ENCODE measurements at places on chromosomes 3 and 15. TPM values are rescaled to one million over a fixed set of nuclear protein-coding genes. Genes with fewer than 3 reads are reported as not detected.

NR2E3 gene
- total RNA-seq, result not detected

- peaks cover 17% of the 10 kb centered on the region for H3K4me1 ChIP-seq
- no peaks in the 10 kb centered on the region for H3K27me3 ChIP-seq
- H3K27ac ChIP-seq, result peak overlapping the region; percentile 79
- H3K4me3 ChIP-seq, result peak overlapping the region; percentile 39
- ATAC-seq, result peak; percentile 8
- peaks cover 20% of the 10 kb centered on the region for H3K36me3 ChIP-seq
Measured at GRCh38 chr15:45157974-45158373, 28.2 kb downstream of the DUOX1 start.

DNA sequence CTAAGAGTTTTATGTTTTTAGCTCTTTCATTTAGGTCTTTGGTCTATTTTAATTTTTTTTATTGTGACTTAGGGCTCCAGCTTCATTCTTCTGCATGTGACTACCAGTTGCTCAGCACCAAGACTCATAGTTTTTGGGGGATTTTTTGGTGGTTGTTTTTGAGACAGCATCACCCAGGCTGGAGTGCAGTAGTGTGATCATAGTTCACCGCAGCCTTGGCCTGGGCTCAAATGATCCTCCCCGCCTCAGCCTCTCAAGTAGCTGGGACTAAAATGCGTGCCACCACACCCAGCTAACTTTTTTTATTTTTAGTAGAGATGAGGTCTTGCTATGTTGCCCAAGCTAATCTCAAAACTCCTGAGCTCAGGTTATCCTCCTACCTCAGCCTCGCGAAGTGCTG lies 19.4 kb downstream of the CDV3 start:
- H3K4me3 ChIP-seq, result no peak overlapping the region
- H3K4me1 ChIP-seq, result peaks cover 15% of the 10 kb centered on the region
- H3K36me3 ChIP-seq, result peaks cover 22% of the 10 kb centered on the region
- H3K27me3 ChIP-seq, result no peaks in the 10 kb centered on the region

GRCh38 chr3:12472796-12473195 lies 11.5 kb upstream of the TSEN2 start:
- peaks cover 25% of the 10 kb centered on the region for H3K4me1 ChIP-seq
- ATAC-seq, result peak; percentile 13
- peak overlapping the region; percentile 76 for H3K4me3 ChIP-seq
- peak overlapping the region; percentile 80 for H3K27ac ChIP-seq
- no peaks in the 10 kb centered on the region for H3K36me3 ChIP-seq

DNA sequence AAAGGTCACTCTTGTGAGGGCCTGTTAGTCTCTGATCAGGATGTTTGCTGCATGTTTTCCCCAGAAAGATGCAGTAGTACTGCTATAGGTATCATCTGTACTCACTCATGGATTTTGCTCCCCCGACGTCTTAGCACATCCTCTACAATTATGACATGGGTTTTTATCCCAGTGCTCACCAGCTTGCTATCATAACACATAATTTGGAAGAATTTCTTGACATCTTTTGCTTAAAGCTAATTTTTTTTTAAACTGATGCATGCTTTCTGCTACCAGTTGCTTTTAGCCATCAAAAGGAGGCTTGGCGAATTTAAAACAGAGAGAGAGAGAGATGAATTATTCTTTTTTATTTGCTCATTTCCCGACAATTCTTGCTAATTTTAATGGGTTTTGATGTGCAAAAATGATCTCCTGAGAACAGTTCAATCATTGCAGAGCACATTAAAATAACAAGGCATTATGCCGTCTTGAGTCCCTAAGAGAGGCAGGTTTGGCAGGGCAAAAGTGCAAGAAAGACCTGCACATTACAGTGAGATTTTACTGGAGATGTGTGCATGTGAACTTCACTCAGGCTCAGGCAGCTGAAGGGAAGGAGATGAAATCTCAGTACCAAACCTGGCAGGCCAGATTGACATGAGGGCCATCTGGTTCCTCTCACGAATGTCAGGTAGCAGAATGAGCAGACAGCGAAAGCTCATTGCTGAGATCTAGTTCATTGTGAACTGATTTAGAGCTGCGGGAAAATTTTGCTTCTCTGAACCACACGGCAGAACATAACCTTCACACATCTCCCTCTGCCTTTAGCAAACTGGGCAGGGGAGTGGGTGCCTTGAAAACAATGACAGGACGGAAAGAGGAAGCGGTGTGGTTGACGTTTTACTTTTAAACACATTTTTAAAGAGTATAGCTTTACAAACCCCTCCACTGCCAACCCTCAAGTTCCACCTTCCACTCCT lies 25.9 kb upstream of the GOLGA8B start:
- no peaks in the 10 kb centered on the region for H3K36me3 ChIP-seq
- no peak overlapping the region for H3K27ac ChIP-seq
- peaks cover 22% of the 10 kb centered on the region for H3K27me3 ChIP-seq

DNA sequence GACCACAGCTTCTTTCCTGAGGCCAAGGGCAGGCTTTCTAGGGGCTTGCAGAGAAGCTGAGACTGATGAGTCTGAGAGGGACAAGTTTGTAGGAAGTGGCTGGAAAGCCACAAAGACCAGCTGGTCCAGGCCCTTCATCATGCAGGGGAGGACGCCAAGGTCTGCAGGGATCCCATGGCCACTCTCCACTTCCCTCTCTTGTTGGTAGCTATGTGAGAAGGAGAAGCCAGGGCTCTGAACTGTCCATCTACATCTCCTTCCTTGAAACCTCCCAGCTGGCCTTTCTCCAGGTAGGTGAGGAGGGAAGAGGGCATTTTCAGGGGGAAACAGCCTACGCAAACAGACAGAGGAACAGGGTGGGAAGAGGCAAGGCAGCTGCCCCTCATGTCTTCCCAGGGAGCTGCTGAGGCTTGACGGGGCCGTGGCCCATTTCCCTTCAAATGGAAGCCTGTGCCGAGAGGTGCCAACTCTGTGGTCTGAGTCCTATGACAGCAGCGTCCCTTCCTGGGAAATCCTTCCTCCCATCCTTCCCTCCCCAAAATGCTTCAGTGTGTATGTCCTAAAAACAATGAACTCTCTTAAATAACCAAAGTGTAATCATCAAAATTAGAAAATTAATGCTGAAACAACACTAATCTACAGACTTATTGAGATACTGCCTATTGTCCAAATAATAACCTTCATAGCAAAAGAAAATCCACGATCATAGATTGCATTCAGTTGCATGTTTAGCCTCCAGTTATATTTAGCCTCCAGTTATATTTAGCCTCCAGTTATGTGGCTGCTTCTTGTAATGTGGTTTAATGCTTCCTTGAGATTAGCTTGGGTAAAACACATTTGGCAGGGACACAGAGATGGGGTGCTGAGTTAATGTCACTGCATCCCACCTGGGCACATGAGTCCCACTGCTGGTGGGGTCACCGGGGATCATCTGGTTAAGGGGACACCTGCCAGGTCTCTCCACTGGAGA lies 36.0 kb downstream of the GNB5 start:
- H3K27me3 ChIP-seq, result no peaks in the 10 kb centered on the region
- peaks cover 39% of the 10 kb centered on the region for H3K36me3 ChIP-seq
- H3K4me3 ChIP-seq, result no peak overlapping the region
- no peak overlapping the region for H3K27ac ChIP-seq

DNA sequence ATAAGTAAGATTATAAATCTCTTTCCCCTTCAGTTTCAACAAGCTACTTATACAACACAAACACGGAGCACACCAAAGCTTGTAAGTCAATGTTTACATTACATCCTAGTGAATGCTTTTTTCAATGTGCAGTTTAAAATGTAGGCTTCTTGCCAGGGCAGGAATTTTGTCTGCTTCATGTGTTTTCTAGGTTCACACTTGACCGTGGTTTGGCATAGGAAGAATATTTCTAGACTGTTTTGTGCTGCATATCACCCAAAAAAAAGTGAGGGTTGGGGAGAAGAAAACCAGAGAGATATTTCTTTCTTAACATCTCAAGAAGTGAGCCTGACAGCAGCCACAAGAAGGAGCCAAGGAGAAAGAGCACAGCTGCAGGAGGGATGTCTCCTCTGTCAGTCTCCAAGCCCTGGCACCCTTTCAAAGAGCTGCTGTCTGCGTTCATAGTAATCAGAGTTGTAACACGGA lies 255.8 kb downstream of the MEIS2 start:
- peaks cover 32% of the 10 kb centered on the region for H3K27me3 ChIP-seq
- no peak overlapping the region for H3K4me3 ChIP-seq
- H3K36me3 ChIP-seq, result no peaks in the 10 kb centered on the region
- ATAC-seq, result no peak
- no peak overlapping the region for H3K27ac ChIP-seq
- no peaks in the 10 kb centered on the region for H3K4me1 ChIP-seq

- H3K4me1 ChIP-seq, result peaks cover under 1% of the 10 kb centered on the region
- no peaks in the 10 kb centered on the region for H3K36me3 ChIP-seq
- ATAC-seq, result no peak
- no peak overlapping the region for H3K4me3 ChIP-seq
Measured at GRCh38 chr3:46114323-46114988, 87.2 kb upstream of the XCR1 start.

- no peak overlapping the region for H3K4me3 ChIP-seq
- H3K36me3 ChIP-seq, result no peaks in the 10 kb centered on the region
- no peaks in the 10 kb centered on the region for H3K4me1 ChIP-seq
- H3K27me3 ChIP-seq, result peaks cover 17% of the 10 kb centered on the region
- ATAC-seq, result no peak
Measured at GRCh38 chr3:124209426-124209825, 217.5 kb upstream of the ROPN1 start.

DNA sequence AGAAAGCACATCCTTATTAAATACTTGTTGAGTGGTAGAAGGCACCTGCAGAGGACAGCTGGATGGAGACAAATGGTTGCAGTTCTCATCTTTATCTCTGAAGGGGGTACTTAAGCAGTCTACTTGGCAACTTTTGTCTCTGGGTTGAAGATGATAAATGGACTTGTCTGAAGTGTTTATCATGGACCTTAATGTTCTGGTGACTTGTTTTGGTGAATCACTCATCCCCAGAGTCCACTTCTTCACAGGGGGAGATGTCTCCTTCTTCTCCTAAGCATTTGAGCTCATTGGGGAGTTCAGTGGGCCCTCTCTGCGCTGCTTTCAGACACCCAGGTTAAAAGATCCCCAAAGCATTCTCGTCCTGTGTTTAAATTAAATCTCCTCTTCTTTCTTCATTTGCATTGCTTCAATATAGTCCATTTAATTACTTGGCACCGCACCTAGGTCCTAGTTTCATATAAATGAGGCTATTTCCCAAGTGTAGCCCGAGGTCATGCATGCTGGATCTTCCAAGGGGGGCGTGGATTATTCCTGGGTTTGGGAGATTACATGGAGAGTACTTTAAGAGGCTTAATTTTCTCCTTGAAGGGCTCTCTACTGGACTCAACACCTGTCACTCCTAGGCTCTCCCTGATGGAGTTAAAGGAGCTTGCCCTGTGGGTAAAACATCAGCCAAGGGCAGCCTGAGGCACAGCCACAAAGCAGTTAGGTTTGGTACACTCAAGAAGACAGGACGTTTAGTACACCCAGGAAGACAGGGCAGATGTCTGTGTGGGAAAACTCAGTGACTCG lies 239.3 kb upstream of the C2CD4B start:
- no peak overlapping the region for H3K4me3 ChIP-seq
- no peak for ATAC-seq
- no peaks in the 10 kb centered on the region for H3K36me3 ChIP-seq
